ENCODE measurements at places on chromosomes 4 and X.

GRCh38 chrX:20011608-20012007 is 20.7 kb upstream of the BCLAF3 start:
- no peak for DNase-seq

DNA sequence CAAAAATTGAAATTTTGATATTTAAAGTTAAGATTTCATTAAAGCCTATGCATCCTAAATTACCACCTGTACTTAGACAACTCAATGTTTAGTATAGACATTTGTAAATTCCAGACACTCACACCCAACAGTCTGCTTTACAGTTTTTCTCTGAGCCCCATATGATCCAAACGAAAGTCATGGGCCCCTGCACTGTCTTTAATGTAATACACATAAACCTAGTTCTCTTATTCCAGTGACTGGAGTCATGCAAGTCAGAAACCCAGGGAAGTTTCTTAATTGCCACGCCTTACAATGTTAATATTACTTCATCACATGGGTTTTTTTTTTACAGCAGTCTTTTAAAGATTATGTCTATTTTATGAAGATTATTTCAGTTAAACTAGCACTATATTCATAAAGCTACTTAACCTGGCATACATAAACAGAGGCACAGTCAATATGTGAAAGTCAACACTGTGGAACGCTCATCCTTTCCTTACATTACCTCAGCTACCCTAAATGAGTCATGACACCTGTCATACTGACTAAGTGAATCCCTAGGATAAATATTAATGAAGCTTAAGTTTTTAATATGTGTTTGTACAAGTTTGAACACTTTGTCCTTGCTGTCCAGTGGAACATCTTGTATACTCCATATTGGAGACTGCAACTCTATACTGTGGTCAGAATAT is 67.7 kb upstream of the H2AZ1 start:
- DNase-seq = no peak

DNA sequence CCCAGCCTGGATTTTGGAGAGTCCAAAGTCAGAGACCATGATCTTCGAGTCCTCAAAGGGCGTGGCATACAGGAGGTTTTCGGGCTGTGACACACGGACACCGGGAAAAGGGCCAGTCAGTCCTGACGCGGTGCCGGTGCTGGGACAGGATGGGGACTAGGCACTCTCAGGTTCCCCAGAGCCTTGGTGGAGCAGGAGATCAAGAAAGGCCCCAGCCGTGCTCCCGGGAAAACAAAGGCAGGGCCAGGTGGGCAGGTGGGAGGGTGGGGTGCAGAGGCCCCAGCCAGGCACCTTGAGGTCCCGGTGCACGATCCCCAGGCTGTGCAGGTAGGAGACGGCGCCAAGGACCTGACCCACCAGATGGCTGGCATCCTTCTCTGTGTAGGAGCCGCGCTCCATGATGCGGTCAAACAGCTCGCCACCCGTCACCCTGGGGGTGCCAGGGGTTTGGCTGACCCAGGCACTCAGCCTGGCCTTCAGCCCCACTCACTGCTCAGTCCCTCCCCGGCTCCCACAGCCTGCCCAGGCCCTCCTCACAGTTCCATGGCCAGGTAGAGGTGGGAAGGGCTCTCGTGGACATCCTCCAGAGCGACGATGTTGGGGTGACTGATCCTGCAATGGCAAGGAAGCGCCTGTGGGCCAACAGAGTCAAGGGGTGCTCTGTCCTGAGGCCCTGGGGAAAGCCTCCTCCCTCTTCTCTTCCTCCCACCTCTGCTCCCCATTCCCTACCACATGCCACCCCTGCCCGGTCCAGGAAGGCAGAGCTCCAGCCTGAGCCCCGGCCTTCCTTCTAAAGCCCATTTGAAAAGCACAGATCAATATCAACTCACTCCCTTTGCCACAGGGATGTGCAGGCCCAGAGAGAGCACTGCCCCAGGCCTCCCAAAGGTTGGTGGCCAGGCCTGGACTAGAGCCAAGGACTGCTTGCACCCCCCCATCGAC is 1.8 kb downstream of the PNCK start:
- no peak for DNase-seq

DNA sequence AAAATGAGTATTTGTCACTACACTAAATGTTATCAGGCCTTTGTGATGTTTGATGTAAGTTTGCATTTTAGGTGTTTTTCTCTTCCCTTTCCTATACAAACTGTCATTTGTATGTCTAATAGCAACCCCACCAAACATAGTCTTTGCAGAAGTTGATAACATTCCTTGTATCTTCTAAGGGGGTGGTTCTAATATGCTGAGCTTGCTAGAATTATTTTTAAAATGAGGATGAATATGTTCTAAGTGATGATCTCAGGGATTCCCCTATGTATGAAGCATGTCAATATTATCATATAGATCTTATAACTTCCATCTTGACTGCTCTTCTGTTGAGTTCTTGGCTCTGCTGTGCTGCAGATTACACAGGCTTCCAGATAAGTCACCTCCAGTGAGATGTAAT is 3.1 kb downstream of the CHM start:
- no peak for DNase-seq

GRCh38 chr4:168631241-168632162 is 134.7 kb downstream of the PALLD start:
- peak; percentile 30 for DNase-seq

DNA sequence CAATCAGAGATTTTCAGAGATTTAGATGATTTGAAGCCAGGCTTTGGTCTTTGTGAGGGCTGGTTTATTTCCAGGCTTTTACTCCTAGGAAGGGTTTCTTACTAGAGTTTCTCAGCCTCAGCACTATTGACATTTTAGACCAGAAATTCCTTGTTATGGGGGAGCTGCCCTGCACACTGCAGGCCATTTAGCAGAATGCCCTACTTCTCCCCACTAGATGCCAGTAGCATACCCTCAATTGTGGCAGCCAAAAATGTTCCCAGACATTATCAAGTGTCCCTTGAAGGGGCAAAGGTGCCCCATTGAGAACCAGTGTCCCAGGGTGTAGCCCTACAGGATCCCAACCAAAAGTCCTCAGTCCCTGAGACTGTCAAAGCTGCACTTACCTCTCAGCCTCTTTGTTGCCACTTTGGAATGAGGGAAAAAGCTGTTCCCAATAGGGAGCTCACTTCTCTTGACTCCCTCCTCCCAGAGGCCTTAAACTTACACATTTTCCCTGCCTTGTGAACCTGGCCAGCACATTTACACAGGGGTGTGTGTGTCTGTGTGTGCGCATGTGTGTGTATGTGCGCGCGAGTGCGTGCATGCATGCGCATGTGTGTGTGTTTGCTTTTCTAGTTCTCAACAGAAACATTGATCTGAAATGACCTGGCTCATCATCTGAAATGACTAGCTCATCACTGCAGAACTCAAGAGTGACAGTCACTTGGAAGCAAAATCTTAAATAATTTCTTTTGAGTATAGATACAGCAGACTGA is 231.4 kb downstream of the QDPR start:
- no peak for DNase-seq

DNA sequence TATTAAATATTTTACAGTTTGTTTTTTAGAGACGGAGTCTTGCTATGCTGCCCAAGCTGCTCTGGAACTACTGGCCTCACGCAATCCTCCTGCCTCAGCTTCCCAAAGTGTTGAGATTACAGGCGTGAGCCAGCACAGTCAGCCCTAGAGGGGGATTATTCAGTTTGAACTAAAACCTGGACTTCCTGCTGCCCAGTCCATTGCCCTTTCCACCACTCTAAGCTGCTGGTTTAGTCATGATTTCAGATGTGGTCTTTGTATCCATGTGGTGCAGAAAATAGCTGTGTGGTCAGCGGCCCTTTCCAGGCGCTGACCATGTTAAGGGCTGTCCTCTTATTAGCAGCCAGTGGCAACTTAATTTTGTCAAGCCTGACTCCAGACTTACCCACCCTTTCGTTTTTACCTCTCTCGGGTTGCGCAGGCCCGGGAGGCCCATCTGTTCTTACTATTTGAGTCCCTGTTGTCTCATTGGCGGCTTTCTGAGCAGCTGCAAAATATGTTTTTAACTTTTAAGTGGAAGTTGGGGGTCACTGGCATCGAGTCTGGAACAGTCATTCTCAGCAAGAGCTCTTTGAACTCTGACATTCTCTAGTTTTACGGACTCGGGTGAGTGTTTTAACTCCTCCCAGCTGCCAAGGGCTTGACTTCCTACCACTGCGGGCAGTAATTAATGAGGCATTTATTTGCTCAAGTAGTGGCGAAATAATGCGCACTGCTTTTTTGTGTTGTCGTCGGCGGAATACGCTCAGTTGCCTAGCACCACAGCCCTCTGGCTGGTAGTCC is 773 bp upstream of the VMA21 start:
- peak; percentile 78 for DNase-seq

- no peak for DNase-seq
Measured at GRCh38 chrX:9433596-9433995, 31.3 kb upstream of the TBL1X start.

- DNase-seq = no peak
Measured at GRCh38 chr4:620851-621261, 4.5 kb upstream of the PDE6B start.

- DNase-seq = no peak
Measured at GRCh38 chr4:186149872-186150271, 41.5 kb upstream of the CYP4V2 start.

GRCh38 chr4:139533511-139533910 is 22.5 kb downstream of the SETD7 start:
- DNase-seq = no peak

DNA sequence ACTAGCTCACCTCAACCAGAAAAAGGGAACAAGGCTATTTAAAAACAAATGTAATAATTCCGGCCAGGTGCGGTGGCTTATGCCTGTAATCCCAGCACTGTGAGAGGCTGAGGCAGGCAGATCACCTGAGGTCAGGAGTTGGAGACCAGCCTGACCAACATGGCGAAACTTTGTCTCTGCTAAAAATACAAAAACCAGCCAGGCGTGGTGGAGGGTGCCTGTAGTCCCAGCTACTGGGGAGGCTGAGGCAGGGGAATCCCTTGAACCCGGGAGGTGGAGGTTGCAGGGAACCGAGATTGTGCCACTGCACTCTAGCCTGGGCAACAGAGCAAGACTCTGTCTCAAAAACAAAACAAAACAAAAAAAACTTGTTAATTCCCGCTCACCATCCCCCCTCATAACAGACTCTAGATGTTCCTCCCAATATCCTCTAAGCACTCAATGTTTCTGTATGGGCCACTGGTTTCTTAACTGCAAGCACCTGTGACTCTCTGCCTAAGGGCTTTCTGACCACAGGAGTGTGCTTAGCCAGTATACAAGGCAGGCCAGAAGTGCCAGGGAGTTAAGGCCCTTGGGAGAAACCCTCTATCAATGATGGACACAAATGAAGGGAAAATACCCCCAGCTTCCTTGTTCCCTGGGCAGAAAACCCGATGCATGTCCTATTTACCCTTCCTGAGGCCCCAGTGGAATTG is 21.0 kb upstream of the THOC2 start:
- DNase-seq = no peak
